AML-193 (cell line): ENCODE measurements at places on chromosomes 11 and 22.

GRCh38 chr11:1036303-1036923 is at the start of gene MUC6:
MUC6 (minus strand) TSS chr11:1036718; CDS start chr11:1036655, 63 bp downstream.
- no peak for DNase-seq

DNA sequence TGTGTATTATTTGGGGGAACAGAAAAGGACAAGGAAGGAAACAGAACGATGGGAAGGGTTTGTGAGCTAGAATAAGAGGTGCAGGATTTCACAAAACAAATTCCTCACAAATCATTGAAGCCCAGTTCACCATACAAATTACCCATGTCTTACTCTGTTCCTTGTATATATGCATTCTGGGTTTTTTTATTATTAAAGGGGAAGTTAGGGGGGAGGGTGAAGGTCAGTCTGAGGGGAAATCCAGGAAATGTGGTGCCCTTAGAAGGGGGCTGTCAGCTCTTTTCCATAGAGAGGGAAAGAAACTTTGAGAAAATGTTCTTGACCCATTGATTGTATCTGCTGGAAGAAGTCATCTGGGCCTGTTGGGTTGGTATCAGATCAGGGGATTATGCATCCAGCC is 90.8 kb downstream of the RNF169 start:
- no peak for DNase-seq

DNA sequence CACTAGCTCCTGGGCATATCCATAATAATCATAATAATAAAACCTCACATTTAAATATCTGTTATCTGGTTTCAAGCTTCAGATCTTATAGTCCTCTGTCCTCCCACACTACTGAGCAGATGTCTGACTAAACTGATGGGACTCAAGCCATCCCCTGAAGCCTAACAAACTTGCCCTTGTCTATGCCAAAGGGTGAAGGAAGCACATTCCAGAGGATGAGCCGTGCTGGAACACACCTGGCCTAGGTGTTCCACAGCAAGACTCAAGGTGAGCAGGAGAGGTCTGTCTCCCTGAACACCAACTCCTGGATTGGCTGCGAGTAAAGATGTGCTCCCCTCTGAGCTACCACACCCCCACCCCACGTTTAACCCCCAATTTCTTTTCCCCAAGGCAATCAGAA is 14.7 kb downstream of the SCUBE2 start:
- DNase-seq: no peak

GRCh38 chr11:21975242-21975641 is 217.6 kb upstream of the ANO5 start:
- DNase-seq: no peak

GRCh38 chr11:41779401-41779960 is 320.0 kb upstream of the LRRC4C start:
- no peak for DNase-seq

- peak; percentile 84 for DNase-seq
These were observed 8.9 kb upstream of the NLRP6 start for GRCh38 chr11:269146-269890.

GRCh38 chr22:46684706-46685105 is 53.3 kb downstream of the CERK start:
- no peak for DNase-seq

DNA sequence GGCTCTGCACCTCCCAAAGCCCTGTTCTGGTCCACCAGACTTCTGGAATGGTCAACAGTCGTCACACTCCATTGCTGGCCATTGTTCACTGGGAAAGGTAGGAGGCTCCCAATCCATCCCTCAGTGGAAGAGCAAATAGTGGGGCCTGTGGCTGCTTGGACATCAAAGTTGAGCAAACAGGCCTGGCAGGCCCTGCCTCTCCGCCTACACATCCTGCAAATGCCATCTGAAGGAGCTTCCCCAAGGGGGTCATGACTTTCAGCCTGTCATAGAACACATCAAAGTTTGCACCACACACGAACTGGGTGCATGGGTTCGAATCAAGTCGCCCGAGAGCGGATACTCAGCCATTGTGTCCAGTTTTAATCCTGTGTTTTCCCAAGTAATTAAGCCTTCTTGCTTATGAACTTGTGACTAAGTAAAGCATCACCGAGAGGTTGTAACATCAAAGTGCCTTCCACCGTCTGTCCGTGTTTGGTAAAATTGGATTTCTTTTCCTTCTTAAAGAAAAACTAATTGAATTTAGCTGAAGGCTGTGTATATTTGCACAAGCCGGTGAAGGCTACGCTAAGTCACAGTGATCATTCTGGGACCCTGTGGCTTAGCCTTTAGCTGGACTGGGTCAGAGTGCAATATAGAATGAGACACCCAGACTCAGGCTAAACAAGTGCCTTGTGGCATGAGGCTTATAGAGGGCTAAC is 36.1 kb downstream of the CLPB start:
- DNase-seq: no peak

DNA sequence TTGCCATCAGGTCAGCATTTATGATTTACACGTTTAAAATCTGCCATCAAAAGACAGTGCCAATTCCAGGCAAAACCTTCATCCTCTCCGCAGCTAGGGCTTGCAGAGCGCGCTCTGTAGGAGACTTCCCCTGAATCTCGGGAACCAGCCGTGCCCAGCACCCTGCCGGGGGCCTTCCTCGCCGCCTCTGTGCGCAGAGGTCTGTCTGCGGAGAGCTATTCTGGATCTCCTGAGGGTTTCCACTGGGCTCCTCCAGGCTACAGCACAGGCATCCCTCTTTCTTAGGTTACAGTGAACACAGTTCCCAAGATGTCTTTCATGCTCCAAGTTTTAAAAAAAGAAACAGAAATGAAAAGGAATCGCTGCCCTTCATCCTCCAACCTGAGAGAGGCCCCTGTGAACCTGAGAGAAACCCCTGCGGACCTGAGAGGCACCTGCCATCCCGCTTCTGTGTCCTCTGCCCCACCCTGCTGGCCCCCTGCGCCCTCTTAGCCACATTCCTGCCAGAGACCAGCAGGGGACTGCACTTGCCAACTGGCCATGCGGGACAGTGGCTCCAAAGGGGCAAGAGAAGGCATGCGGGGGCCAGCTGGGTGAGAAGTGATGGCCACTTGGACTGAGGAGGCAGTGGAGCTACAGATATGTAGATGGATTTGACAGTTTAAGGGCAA is 16.1 kb downstream of the TP53AIP1 start:
- DNase-seq: no peak

- DNase-seq: no peak
These were observed 31.3 kb upstream of the TXNRD2 start for GRCh38 chr22:19972652-19973550.

GRCh38 chr11:1667121-1667850 is 29.7 kb upstream of the KRTAP5-6 start:
- no peak for DNase-seq

DNA sequence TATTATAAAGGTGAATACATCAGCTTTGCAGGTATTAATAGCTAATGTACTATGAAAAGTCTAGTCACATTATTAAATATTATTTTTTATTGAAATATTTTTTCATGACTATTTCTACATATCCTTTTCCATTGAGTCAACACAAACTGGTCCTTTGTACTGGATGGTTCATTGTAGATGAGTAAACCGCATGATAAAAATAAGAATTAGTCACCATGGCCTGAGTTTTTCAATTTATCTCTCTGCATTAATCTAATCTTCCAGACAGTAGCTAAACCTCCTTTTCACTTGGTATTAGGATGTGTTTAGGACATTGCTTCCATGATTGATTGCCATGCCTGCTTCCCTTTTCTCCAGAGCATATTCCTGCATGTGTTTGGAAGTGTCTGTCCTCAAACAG is 439.4 kb upstream of the ARHGAP42 start:
- DNase-seq: no peak

GRCh38 chr11:130177782-130178181 is 18.2 kb downstream of the ST14 start:
- no peak for DNase-seq

- DNase-seq: no peak
These were observed 63.4 kb downstream of the AAMDC start for GRCh38 chr11:77884186-77884828.

GRCh38 chr11:68300076-68300830 is 12.1 kb upstream of the LRP5 start:
- no peak for DNase-seq

- DNase-seq: no peak
These were observed 11.8 kb downstream of the HIKESHI start for GRCh38 chr11:86313793-86314192.

GRCh38 chr11:95791709-95792033 is 1.4 kb downstream of the CEP57 start:
- DNase-seq: no peak

- DNase-seq: no peak
These were observed 82.9 kb downstream of the MAML2 start for GRCh38 chr11:96260067-96260511.

DNA sequence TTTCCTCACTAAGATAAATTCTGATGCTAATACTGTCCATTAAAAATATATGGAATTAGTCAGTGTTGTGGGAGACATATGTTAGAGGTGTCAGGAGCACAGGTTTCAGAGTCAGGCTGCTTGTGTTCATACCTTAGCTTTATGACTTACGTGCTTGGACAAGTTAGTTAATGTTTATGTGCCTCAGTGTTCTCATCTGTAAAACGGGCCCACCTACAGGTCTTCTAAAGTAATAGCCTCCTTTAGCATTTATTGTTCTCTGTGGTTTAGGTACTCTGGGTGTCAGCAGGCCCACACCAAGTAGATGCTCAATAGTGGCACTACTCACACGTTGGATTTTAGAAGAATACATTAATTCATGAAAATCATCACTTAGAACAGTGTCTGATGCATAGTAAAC is 308.7 kb upstream of the ZC3H12C start:
- DNase-seq: no peak

DNA sequence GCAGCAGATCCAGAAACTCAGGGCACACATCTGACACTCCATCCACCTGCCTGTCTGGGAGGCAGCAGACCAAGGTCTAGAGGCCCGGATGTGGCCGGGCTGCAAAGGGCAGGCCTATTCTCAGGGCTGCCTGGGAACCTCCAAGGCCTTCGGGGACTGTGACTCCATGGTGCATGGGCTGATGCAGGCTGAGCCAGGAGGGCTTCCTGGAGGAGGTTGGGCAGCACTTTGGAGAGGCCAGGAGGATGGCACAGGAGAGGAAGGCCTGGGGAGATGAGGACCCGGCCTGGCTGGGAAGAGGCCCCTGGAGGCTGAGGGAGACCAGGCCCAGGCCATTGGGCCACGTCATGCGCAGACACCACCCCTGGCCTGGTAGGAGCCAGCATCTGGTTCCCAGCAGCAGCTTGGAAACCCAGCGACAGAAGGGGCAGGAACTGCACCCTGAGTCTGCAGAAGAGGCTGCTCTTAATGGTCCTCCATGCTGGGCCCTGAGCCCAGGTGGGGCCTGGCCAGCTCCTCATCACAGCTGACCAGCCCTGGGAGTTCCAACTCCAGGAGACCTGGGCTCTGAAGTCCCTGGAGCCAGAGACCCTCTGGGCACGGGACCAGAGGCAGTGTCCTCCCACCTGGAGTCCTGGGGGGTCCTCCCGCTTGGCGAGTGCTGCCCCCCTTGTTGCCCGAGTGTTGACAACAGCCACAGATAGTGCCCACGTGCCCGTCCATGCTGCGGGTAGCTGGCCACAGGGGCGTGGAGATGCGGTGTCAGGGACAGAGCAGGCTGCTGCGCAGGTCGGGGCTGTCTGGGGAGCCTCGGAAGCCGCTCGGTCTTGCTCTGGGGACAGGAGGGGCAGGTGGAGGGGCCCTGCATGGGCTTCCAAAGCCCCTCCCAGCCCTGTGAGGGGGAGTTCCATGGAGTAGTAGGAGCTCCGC is 5.5 kb downstream of the PHLDA2 start:
- DNase-seq: no peak

GRCh38 chr11:125315079-125315740 is 150.7 kb downstream of the PKNOX2 start:
- DNase-seq: no peak

DNA sequence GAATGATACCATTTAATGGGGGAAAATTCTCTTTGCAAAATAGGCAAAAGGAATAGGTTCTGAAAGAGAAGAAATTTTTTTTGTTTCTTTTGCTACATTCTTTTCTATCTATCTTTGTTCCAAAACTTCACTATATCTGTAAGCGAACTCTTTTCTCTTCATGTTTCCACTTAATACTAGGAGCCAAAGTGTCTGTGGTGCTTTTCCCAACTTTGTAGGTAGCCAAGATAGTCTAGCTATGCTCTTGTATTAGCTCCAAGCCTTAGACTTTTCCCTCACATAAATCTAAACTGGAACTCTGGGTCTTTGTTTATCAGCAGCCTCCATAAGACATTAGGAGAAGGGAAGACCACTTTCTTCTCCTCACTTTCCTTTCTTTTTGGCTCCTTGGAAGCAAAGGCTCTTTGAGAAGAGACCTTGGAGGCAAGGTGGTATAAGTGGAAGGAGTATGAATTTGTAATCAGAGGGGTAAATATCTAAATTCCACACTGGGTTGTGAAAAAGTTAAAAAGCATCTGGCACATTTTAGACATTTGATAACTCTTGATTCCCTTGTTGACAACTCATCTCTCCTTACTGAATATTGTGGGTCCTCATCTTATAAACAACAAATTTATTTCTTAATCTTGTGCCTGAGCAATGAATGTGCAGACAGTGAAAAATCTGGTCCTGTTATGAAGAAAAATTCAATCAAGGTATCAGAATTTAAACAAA is 130.0 kb downstream of the EHF start:
- no peak for DNase-seq

- no peak for DNase-seq
These were observed 112.2 kb downstream of the NCAM1 start for GRCh38 chr11:113073290-113073953.

DNA sequence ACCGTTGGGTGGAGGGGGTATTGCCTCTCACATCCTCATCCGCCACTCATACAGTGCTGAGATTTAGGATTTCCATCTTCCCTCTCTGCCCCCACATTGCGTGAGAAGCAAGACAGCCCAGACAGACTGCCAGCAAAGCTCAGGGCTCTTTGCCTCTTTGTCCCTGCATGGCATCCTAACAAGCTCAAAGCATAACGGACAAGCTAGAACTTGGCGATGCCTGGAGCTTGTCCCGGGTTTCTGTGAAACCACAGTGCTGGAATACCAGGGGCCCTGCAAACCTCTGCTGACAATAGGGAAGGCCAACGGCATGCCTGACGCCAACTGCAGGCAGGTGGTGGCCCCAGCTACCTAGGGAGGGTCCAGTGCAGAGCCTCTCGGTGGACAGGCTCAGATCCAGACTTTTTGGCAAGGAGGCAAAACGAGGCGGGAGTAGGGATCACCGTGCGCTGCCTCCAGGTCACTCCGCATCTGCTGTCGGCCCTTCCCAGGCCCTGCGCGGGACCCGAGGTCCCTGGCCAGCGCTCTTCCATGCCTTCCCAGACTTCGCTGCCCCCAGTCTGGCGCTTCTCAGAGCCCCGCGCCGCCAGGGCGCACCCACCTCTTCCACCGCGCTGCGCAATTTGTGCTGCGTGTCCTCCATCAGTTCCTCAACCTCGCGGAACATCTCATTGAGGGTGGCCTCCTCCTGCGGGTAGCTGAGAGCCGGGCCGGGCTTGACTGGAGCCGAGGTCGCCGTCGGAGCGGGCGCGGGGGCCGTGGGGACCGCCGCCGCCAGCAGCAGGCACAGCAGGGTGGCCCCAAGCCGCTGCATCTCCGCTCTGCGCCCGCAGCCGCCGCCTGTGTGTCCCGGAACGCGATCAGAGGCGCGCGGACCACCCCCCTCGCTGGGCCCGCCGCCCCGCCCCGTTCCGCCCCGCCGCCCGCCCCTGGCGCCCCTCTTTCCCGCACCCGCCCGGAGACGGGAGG is at the start of gene DKK3:
DKK3 (minus strand) TSS at position 858 of the 969 bp plus-strand sequence; CDS start at position 814, 44 bp downstream.
- no peak for DNase-seq

GRCh38 chr11:10866893-10867331 is 9.1 kb upstream of the ZBED5 start:
- DNase-seq: no peak

GRCh38 chr22:50476868-50477267 is 2.0 kb upstream of the SBF1 start:
- no peak for DNase-seq
